ENCODE measurements at places on chromosomes 11 and 22.
A peak's percentile ranks its signal among the peaks of the same experiment; 100 is the strongest.

DNA sequence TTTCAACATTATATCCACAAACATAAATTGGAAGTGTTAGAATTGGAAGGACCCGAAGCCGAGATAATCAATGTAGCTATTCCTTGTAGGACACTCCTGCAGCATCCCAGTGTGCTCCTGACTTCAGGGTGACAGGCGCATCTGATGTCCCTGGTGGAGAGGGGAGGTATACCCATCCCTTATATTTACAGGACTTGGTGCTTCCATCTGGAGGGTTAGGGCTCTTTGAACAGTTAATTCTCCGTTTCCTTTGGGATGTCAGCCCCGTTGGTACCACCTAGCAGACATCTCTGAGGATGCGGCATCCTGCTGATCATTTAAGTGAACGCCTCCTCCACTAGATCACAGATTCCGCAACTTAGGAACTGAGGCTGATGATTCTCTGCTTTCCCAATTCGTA is 451.3 kb downstream of the OPCML start:
- no peak for DNase-seq

- DNase-seq, result no peak
Measured at GRCh38 chr22:22244316-22245250, at the start of gene VPREB1. VPREB1 (plus strand) TSS chr22:22244786; CDS start chr22:22244814, 28 bp downstream.

GRCh38 chr22:35978889-35979288 is 49.7 kb downstream of the RBFOX2 start:
- DNase-seq, result no peak

DNA sequence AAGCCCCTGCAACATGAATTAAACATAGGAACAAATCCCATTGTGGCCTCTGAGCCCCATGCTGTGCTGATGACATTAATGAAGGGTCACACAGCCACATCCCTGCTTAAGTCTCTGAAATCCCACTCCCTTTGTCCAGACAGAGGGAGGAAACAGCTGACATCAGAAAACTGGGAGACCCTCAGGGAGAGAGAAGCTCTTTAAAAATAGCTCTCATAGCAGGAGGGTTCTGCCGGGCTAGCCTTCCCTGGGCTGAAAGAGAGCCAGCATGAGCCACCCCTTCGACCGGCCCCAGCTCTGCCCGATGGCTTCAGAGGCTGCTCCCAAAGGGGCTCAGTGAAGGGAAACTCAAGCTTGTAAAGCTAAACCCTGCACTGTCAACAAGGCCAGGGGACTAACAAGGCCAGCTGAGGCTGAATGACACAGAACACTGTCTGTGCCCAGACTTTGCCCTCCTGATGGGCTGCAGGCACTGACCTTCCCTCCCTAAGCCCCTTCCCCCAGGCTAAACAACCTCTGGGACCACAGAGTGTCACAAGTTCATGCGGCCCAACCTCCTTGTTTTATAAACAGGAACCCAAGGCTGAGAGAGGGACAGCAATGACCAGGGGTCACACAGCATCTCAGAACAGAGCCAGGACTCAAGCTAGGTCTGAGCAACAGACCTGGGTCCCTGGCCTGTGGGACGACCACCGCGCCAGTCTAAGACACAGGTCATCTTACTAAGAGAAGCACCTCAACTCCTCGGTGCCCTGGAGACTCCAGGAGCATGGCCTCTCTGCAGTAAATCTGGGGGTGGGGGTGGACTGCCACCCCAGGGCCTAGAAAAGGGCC is 163.8 kb downstream of the CHST1 start:
- no peak for DNase-seq

GRCh38 chr11:60363542-60364470 is 14.5 kb upstream of the MS4A7 start:
- DNase-seq, result peak; percentile 48

- peak; percentile 81 for DNase-seq
Measured at GRCh38 chr22:18001040-18001893, 23.1 kb downstream of the MICAL3 start.

GRCh38 chr22:49312601-49313000 is 515.1 kb downstream of the BRD1 start:
- DNase-seq, result no peak

GRCh38 chr11:126711977-126712625 is 288.5 kb downstream of the KIRREL3 start:
- no peak for DNase-seq

GRCh38 chr11:70872955-70873735 is 379.2 kb downstream of the SHANK2 start:
- DNase-seq, result no peak

DNA sequence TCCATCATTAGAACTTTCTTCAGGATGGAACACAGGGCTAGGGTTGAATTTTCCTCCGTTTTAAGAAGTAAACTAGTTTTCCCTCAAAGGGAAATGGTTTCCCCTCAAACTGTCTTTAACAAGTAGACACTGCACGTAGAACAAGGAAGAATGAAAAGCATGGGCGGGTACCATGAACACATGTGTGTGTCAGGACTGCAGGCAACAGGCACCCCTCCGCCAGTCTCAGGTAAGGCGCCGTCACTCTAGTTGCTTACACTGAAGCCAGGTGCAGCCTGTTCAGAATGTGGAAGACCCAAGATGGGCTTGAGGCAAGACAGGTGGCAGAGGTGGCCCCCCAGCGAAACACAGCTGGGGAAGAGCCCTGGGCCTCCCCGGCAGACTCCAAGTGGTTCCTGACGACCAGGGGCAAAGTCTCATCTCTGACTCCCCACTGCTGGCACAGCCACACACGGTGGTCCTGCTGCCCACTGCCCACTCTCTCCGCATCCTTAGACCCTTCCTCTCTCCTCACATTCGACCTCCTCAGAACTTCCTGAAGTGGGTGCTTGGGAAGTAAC is 25.4 kb upstream of the MOB2 start:
- DNase-seq, result no peak

- DNase-seq, result no peak
Measured at GRCh38 chr22:45261407-45262088, 20.9 kb upstream of the KIAA0930 start.

DNA sequence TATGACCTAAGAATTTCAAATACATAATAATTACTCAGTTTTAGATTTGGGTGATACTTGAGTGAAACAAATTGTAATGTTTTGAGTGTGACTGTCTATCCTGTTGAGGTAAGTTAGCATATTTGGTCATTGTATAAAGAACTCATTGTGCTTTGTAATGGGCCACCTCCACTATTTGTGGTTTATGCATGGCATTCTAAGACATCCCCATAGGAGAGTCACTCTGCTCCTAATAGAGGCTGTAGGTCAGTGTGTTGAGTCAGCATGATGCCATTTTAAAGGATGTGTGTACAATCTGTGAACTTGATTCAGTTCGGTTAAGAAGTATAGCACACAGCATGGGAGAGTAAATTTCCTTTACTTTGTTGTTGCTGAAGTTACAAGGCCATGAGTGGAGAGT is 1112.4 kb downstream of the JRKL start:
- no peak for DNase-seq

DNA sequence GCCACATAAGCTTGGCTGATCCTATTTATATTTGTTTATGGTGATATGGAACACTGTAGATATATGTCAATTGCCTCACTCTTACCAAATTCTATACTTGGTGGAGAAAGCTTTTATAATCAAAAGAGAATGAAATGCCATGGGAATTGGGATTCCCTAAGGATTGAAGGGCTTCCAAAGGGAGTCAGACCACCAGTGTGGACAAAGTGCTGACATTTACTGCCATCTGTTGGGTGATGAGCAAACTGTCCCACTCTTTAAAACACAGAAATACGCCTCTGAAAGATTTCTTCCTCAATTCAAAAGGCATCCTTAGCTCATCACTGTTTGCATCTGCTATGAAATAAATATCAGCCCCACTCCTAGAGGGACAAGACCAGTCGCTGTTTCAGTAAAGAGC is 7.1 kb downstream of the SLC1A2 start:
- DNase-seq, result no peak

DNA sequence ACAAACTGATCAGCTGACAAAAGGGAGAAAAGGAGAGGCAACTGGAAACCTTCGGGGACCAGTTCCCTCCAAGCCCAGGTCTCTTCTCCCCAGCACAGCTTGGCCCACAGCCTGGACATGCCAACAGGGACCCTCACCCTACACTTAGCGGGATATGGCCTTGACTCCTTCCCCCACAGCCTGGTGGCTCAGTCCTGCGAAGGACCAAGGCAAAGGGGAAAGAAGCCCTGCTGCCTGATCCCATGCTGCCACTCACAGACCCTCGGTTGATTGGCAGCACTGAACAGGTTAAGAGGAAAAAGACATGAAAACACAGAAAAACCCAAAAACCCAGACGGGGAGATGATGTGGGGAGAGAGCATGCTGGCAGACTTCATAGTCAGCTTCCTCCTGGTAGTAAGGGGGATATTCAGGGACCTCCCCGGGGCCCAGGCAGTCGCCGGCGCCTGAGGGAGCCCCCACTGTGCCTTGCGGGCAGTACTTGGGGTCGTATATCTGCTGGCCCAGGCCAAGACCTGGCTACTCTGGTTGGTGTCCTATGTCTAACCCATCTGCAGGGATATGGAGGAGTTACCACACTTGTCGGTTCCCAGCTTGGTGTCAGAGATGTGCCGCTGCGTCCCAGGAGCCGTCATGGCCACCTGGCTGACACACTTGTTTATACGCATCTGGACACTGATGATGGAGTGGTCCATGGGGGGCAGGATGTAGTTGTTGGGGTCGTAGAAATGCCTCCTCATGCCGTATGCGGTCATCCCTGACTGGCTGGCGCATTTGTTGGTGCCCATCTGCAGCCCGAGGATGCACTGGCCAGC is 34.2 kb upstream of the HORMAD2 start:
- no peak for DNase-seq

GRCh38 chr22:44133901-44134571 is 46.7 kb upstream of the PARVG start:
- peak; percentile 18 for DNase-seq

DNA sequence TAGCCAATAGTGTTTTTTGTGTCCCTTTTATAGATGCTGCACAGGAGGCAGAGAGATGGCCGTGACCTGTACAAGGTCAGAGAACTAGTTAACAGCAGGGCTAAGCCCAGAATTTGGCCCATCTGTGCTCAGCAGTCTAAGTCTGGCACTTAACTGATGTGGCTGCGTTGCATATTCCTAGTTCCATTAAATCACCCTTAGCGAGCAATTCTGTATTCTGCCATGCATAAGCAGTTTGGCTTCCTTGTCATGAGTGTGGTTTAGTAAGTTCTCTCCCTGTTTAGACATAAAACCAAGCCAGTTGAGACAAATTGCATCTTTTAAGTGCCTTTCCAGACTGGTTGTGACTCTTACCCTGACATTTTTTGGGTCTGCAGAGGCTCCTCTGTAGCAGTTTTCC is 230.6 kb upstream of the TENM4 start:
- no peak for DNase-seq

DNA sequence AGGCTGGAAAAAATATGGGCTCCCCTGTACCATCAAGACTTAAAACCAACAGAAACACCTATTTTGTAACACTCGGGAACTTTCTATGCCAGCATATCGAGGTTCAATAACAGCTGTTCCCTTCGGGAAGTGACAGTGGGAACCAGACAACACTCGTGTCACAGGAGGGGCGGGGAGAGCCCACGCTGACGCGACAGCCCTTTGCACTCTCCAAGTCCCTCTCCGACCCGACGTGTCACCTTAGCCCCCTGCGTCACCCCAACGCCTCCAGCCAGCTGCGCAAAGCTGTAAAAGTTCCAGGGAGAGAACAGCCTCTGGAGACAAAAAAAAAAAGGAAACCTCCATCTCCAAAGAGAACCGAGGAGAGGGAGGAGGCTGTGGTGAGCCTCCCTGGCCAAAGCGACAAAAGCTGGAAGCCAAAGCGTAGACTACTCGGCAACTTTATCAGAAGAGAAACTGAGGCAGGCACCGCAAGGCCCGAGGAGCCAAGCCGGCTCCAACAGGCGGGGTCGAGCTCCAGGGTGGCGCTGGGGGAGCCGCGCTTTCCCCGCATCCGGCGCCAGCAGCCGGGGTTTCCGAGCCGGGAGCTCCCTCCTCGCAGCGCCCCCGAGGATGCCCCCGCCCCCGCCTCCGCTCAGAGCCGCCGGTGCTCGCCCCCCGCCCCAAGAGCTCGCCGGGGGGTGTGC is 751 bp downstream of the ARFGAP3 start:
- peak; percentile 45 for DNase-seq

DNA sequence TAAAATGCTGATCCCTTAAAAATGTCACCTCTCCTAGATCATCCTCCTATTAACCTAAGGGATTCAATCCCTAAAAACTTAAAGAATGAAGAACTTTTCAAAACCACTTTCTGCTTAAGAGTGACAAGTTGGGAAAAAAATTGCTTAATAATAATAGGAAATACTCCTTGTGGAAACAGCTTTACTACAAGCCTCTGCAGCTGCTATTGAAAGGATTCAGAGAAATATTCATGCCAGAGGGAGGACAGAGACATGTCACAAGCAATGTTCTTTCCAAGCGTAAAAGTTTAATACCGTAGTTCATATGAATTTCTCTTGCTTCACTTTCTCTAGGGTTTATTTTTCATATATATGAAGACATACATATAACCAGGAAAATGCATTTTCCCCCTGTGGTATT is 98.2 kb downstream of the ARHGAP20 start:
- no peak for DNase-seq

GRCh38 chr11:83908298-83908856 is 622.2 kb upstream of the CCDC90B start:
- DNase-seq, result no peak

- no peak for DNase-seq
Measured at GRCh38 chr11:63622323-63622722, 8.1 kb upstream of the PLAAT3 start.

- DNase-seq, result no peak
Measured at GRCh38 chr11:126607776-126608541, 252.5 kb downstream of the ST3GAL4 start.

GRCh38 chr11:34634694-34635062 is 13.8 kb downstream of the EHF start:
- no peak for DNase-seq

GRCh38 chr22:22840780-22841179 is 46.8 kb upstream of the IGLL5 start:
- DNase-seq, result no peak

- no peak for DNase-seq
Measured at GRCh38 chr22:38748487-38749136, 7.2 kb downstream of the SUN2 start.

- DNase-seq, result no peak
Measured at GRCh38 chr11:9273376-9274336, 8.5 kb upstream of the DENND5A start.

DNA sequence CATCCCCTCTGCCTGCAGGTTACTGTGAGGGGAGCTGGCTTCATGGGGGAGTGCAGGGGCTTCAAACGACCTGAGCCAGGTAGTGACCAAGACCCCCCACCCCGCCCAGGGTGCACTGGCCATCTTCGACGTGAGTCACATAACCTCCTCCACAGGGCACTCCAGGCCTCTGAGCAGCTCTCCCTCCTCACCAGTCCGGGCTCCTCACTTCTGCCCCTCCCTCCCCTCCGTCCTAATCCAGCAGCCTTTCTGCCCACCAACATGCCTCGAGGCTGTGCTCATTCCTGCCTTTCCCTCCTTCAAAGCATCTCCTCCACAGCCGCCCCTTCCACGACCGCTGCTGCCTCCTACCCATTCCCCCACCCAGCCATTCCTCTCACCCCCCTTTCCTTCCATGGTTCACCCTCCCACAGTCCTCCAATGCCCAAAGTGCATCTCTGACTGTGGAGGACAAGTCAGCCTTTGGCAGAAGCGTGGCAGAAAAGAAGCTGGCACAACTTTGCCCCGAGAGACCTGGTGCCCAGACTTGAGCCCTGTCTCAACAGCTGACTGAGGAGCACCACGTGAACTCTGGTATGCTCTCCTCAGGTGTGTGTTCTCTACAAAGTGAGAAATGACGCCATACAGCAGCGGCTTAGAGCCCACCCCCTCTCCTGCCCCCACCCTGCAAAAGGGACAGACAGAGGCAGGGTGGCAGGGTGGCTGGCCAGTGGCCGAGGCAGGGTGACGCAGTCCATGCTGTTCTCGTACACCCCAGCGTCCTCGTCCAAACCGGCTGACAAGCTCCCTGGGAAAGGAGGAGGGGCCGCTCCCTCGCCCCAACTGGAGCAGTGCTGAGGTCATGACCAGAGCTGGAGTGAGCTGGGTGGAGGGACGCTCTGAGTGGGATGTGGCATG is 30.4 kb downstream of the OPCML start:
- DNase-seq, result no peak

All from activated CD4-positive, CD25-positive, alpha-beta regulatory T cell treated with anti-CD3 and anti-CD28 coated beads, Interleukin-2, amount 50 U/mL, for 72 hours (primary cell).